ENCODE measurements at places on chromosomes 13 and 19.

DNA sequence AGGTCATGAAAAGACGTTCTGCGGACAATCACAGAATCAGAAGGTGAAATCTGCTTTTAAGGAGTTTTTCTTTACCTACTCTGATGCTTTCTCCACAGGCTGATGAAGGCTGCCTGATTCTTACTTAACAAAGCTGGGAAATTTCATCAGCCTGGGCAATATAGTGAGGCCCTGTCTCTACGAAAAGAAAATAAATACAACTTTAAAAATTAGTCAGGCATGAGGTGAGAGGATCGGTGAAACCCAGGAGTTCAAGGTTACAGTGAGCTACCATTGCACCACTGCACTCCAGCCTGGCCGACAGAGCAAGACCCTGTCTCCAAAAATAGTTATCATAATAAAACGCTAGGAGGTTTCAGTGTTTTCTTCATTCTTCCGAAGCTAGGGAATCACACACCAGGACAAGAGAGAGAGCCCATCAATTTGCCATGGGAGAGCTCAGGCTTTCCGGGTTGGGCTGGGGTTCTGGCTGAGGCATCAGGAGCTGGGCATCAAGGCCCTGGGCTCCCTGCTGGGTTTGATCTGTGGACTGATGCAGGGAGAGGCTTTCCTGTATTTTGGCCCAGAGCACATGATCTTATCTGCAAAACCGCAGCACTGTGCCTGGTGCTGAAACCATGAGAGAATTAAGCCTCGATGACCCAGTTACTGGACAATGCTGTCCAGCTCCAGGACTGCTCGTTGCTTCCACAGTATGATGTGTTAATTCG is 25.1 kb upstream of the CEBPG start:
- no peak for DNase-seq

GRCh38 chr13:60213236-60213744 is 49.6 kb upstream of the DIAPH3 start:
- no peak for DNase-seq

DNA sequence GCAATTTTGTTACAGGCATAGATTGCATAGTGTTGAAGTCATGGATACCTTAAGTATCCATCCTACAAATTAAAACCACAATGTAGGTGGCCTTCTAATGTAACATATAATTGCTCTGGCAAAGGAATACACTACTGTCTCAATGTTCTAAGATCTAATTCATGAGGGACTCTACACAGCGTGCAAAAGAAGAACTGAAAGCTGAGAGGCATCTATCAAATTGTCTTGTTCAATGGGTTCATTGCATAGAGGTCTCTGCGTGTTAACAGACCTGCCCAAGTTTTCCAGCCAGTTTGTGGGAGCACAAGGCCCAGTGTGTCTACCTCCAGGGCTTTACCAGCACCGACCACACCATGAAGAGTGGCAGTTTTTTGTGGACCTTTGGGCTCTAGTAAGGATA is 451.4 kb downstream of the ITGBL1 start:
- no peak for DNase-seq

DNA sequence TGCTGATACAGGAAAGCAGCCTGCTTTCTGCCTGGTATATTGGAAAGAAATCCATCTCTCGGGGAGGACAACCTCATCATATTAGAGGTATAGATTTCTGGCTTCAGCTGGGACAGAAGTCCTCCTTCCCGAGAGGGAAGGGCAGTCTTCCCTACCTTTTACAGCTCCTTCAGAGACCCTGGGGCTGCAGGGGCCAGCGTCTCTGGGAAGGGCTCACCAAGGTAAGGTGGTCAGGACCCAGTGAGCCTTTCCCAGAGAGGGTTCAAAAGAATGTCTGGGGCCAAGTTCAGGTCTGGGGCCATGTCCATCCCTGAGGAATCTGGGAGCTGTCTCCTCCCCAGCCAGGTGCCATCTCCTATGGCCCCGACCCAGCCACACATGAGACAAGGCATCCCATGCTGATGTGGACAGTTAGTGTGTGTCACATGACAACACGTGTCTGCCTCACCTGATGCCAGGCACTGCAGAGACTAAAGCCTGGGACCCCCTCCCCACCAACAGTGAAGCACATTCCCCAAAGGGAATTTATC is 136.4 kb downstream of the URI1 start:
- no peak for DNase-seq

DNA sequence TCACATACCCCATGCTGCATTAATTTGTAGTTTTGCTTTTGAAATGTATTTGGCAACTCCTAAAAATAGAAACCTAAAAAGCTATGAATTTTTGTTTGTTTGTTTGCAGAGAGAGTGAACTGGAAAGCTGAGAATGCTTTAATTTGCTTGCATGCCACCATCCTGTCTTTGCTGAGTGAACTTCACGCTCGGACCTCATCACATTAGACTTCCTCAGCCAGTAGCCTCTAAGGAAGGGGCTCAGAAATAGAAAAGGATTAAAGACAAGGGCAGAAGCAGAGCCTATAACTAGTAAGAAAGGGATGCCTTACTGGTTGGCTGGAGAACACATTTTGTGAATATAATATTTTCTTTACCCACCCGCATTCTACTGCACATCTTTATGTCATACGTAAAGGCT is 275.1 kb downstream of the DCLK1 start:
- DNase-seq, result no peak

DNA sequence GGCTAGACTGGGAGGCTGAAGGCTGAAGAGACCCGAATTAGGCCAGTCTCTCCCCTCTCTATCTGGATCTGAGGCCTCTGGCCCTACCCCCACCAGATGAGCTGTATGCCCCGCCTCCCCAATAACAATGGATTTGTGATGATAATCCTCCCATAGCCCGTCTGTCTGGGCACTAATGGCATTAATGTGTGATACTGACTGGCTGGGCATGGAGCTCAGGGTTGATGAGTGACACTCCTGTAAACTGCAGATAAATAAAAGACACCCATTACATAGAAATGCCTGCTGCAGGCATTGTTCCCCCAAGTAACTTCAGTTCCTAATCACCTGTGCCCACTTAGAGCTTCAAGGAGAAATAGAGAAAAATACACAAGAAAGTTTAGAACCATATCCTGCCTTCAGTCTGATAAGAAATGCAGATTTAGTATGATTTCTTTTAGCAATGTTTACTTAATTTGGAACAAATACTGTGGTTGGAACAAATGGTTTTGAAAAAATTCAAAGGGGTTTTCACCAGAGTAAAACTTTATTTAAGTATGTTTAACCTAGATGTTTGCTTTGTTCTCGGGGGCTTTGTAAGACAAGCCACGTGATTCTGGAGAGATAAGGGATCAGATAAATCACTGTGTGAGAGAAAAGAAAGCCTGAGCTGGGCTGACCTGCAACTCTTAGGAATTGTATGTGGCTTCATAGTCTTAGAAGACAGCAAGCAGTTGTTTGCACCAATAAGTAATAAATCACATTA is 60.3 kb downstream of the TNFRSF19 start:
- no peak for DNase-seq

DNA sequence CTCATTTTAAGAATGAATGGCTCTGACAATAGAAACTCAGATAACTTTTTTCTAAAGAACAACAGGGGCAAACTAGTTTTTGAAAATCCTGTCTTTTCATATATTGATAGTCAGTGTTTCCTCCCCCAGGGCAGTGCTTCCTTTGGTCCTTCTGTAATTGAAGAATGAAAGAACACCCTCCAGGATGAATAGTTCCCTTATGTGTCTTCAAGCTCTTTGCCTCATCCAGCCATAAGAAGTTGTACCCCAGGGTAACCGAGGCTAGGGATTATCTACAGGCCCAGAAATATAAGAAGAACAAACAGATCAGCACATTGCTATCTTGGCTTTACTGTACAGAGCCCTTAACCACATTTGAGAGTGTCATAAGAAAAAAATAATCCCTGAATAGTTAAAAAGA is 12.1 kb upstream of the ERICH6B start:
- no peak for DNase-seq

- peak; percentile 74 for DNase-seq
Measured at GRCh38 chr19:13796301-13797057, 1.2 kb downstream of the ZSWIM4 start.

GRCh38 chr13:30679483-30680330 is 55.6 kb upstream of the ALOX5AP start:
- DNase-seq, result no peak

DNA sequence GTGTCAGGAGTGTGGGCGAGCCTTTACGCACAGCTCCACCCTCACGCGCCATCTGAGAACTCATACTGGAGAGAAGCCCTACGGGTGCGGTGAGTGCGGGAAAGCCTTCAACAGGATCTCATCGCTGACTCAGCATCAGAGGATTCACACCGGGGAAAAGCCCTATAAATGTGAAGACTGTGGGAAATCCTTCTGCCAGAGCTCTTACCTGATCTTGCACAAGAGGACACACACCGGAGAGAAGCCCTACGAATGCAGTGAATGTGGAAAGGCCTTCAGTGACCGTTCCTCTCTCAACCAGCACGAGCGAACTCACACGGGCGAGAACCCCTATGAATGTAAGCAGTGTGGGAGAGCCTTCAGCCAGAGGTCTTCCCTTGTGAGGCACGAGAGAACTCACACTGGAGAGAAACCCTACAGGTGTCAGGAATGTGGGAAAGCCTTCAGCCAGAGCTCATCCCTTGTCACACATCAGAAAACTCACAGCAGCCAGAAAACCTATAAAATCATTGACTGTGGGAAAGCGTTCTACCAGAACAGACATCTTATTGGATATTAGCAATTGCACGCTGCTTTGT is 6.9 kb upstream of the ZNF555 start:
- DNase-seq, result no peak

- DNase-seq, result peak; percentile 42
Measured at GRCh38 chr19:16572332-16573211, at the start of gene SLC35E1. TSS of gene SLC35E1 (minus strand) at chr19:16572415. CDS start at chr19:16572364, 51 bp downstream.

- DNase-seq, result no peak
Measured at GRCh38 chr13:98813993-98814392, 61.5 kb upstream of the SLC15A1 start.

DNA sequence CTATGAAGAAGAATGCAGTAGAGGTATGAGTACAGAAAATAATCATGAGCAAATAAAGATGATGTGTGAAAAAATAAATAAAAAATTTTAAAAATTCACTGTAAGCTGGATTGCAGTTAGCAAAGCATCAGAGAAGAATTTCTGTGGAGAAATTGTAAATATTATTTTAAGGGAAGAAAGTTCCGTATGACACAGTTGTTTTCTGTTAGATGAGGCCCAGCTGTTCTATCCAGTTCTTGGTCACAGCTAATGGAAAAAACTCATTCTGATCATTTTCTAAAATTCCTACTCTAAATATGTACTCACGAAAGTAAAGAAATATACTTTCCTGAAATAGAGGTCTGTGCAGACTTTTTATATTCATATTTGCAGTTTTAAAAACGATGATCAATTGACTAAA is 578.8 kb downstream of the DCT start:
- DNase-seq, result no peak
